ENCODE measurements at places on chromosomes 5 and 9.

DNA sequence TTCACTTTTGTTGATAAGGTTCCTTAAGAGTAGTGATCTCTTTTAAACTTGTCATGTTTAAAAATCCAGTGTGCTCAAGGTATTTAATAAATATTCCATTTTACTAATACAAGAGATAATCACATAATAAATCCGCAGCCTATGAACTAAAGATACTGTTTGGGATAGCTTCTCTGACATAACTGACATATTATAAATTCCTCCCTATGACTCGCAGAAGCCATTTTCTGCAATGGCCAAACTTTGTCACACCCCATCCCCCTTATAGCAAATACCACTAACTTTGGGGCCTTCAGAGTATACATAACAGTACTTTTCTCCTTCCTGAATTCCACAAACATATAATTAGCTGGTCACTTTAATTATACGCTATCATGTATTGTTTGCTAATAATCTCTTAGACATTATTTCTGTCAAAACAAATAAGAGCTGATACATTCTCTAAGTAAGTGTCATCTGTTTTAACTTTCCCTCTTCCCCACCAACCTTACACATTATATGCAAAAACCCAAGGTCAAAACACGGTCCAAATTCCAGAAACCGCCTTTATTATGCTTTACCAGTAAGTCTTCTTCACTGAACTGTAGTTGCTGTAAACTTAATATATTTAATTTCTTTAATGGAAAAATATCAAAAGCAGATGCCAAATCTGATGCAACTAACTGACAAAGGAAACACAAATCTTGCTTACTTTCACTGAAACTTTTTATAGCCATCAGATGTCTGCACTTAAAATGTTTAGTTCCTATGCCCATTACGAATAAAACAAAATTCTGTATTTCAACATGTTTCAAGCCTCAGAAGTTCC lies 971 bp downstream of the TMEM267 start:
- DNase-seq, result no peak

GRCh38 chr9:130368631-130369103 lies 76.1 kb upstream of the ASS1 start:
- no peak for DNase-seq

- DNase-seq, result peak; percentile 43
Observed at GRCh38 chr5:111781200-111781599, 24.2 kb upstream of the NREP start.

DNA sequence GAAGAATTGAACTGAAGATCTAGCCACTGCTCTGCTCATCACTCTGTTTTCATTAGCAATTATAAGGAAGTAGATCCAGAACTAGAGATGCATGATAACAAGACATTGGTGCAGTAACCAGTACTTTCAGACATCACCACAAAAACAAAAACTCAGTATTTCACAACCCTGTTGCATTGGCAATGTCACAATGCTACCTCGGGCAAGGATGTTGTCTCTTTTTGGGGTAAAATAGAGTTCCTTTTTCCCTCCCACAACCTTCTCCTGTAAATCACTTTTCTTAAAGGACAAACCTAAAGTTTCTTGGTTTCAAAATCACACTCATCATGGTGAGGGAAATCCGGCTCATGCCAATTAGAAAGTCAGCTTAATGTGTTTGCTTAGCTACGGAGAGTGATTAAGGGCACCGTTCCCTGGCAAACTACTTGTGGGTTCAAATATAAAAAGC lies 420.1 kb upstream of the MEF2C start:
- DNase-seq, result peak; percentile 81

DNA sequence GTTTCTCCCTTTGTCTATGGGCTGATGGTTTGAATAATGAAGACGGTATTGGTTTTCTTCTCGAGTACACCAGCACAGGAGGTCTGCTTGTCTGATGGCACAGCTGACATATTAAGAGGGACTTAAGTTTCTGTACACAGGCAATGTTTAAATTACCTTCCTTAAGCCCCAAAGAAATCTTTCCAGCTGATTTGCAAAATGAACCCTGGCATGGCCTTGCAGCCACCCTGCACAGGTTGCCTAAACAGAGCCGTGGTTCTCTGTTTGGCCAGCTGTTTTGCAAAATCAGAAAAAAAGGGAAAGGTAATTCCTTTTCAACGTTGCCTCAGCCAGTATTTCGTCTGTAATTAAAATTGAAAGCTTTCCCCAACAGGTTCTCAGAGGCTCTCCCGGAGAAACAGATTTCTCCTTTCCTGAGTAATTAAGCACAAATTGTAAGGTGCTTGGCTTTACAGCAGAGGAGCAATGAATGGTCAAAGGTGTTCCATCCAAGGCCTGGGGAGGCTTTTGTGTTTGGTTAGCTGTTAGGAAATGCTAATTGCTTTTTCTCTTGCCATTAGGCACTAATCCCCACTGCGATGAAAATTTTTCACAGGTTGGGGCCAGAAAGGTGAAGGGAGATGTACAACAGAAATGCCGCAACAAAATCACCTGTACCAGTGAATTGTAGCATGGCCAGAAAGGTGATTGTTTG lies 138.9 kb downstream of the RASEF start:
- DNase-seq, result no peak

- no peak for DNase-seq
Observed at GRCh38 chr9:134894136-134894860, 13.7 kb downstream of the FCN2 start.

- DNase-seq, result no peak
Observed at GRCh38 chr9:81002906-81003305, 686.4 kb downstream of the TLE1 start.

GRCh38 chr5:96265487-96265886 lies 167.6 kb downstream of the PCSK1 start:
- no peak for DNase-seq

- no peak for DNase-seq
Observed at GRCh38 chr5:1759378-1759970, 40.2 kb downstream of the MRPL36 start.

DNA sequence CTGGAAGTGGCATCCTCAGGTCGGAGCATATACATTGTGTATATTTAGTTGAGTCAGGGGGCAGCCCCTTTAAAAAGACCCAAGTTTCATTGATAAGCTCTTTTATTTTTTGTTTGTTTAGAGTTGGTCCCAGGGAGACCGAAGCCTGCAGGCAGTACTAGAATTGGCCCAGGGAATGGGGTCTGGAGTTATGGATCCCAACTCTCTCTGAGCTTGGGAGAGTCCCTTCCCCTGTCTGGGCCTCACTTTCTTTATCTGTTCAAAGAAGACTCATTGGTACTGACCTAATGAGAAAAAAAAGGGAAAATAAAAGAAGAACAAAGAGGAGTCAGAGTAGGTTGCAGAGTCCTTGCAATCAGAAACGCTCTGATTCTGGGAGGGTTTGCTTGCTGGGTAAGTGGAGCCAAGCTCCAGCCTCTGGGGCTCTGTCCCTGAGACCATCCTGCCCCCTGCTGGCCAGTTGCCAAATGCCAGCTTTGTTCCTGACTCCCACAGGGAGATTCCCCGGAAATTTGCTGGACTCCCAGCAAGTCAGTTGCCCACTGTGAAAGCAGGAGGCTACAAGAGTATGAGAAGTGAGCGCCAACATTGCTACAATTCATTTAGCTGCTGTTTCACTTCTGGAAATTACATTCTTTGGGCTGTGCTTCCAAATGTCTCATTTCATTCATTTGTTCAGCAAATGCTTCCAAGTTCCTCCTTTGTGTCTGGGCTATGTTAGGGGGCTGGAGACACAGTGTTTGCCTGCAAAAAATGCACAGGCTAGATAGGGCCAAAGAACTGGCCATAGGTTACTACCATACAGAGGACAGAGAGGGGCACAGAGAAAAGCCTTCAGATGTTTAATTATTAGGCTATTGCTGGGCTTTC lies 156.2 kb downstream of the MELK start:
- peak; percentile 11 for DNase-seq

DNA sequence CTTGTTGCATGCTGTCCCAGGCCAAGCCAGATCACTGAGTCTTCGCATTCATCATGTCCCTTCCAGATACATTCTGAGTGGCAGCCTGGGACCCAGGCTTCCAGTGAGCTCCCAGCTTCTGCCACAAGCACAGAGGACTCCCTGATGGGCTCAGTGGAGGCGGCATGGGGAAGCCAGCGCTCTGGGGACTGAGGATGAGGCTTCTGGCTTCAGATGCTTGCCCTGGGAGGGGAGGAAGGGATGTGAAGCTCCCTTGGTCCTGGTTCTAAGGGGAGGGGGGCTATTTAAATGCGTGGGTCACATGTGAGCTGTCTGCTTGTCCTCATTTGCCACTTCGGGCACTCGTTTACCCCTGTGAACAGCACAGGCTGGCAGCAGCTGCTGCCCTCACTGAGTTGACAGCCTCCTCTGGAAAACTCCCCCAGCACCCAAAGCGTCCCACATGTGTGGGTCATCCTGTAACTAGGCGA lies 174.0 kb downstream of the NR3C1 start:
- no peak for DNase-seq

- DNase-seq, result no peak
Observed at GRCh38 chr5:171397190-171397589, 9.5 kb downstream of the NPM1 start.

- DNase-seq, result no peak
Observed at GRCh38 chr9:135903358-135903656, 4.0 kb downstream of the CAMSAP1 start.

DNA sequence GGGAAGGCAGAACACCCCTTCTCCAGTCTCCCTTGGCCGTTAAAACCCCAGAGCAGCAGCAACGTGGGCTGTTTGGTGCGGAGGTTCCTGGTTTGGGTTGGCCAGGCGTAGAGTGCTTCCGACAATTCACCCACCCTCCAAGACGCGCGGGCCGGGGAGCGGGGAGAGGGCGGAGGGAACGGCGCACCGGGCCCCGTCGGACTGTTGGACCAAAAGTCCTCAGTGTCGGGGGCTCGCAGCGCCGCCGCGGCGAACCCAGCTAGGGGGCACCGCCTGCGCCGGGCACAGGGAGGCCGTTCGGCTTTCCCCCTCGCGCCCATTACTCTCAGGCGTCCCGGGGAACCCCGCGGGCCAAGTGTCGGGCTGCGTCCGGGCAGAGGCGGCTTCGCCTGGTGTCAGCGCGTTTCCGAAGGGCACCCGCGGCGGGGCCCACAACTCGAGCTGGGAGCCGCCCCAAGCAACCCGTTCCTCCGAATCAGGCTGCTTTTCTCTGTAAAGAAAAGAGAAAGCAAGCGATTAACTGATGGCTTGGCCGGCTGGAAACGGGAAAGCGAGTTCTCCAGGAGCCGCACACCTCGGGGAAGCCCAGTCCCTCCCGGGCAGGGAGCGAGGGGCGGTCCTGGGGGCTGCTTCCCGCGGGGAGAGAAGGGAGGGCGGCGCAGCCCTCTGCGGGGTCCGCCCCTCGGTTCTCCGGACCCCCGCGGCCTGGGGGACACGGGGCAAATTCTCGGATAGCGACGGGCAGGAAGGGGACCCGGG lies 145.5 kb downstream of the ERCC6L2 start:
- no peak for DNase-seq

Data from AML-193 (cell line).